ENCODE measurements at places on chromosomes 16 and 17. TPM values are rescaled to one million over a fixed set of nuclear protein-coding genes. Genes with fewer than 3 reads are reported as not detected.

DNA sequence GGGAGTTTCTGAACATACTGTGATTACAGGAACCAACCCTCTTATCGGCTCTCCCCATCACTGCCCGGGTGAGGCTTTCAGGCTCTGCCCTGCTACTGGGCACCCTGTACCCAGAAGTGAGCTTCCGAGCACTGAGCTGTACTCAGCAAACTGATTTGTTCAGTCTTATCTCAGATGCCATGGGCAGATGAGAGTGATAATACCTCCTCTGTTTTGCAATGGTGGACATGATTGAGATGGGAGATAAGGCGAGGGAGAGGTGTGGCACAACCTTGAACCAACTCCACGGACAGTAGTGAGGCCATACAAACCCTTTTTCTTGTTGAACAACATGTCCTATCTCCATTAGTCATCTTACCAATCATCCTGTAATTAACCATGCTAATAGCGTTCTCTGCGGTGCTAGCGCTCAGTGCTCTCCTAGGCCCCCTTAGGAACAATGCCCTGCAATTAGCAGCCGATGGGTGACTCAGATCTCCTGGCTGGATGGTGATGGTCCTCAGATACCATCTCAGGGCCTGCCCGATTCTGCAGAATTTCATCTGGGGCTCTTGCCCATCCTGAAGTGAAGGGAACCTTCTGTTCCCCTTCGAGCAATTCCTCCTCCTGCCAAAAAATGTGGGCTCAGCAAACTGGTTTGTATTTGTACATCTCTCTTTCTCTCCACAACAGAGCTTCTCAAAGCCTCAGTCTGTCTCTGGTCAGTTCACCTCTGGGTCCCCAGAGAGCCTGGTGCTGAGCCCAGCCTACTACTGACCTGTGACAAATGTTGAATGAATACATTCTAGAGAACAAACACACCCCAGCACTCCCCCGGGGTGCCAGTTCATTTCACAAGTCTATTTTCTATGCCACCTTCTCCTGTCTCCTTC lies 139.3 kb upstream of the IRX3 start:
- DNase-seq = no peak

GRCh38 chr16:48121276-48121675 lies 34.5 kb downstream of the ABCC12 start:
- DNase-seq = no peak

OR3A2 gene
- not detected for total RNA-seq

DNA sequence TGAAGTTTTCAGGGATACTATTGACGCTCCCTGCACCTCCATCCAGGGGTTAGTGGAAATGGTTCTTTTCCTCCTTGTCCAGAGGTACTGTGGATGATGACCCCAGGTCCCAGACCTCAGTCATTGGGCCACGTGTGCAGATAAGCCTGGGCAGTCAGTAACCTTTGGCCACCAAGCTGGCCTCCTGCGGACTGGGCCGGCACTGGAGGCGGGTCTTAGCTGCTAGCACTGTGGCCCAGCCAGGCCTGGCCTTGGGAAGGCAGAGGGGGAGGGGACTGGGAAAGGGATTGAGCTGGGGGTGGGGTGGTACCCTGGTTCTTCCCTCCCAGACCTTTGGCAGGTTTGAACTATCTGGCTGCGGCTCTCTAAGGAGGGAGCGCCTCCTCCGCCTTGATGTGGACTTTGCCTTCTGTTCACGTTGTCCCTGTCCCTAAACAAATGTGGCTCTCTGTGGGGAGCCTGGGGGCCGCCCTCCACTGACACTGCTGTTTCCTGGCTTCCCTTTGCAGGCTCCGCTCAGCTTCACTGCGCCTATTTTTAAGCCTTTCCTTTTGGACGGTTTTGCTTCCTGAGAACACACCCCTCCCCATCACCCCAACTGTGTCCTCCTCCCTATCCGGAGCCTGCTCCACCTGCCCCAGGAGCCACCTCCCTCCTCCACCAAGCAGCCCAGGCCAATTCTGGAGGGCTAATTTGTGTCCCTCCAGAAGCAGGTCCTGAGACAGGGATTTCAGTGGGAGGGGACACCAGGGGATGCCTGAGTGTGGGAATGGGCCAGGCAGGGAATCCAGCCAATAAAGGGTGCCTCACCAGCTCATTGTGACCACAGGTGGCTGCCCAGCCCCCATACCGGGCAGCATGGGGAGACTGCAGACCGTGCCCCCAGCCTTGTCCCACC lies 251.9 kb downstream of the SEC14L1 start:
- DNase-seq = no peak

FOXN1 gene
- total RNA-seq = not detected

ABCC6 gene
- 0.14 TPM for total RNA-seq

- no peak for DNase-seq
Measured at GRCh38 chr17:21400816-21401593, 24.8 kb downstream of the KCNJ12 start.

- no peak for DNase-seq
Measured at GRCh38 chr17:71011391-71011790, 842.1 kb downstream of the KCNJ2 start.

GRCh38 chr16:54080524-54081008 lies 206.0 kb downstream of the IRX3 start:
- no peak for DNase-seq

NPW gene
- 0.46 TPM for total RNA-seq

DNA sequence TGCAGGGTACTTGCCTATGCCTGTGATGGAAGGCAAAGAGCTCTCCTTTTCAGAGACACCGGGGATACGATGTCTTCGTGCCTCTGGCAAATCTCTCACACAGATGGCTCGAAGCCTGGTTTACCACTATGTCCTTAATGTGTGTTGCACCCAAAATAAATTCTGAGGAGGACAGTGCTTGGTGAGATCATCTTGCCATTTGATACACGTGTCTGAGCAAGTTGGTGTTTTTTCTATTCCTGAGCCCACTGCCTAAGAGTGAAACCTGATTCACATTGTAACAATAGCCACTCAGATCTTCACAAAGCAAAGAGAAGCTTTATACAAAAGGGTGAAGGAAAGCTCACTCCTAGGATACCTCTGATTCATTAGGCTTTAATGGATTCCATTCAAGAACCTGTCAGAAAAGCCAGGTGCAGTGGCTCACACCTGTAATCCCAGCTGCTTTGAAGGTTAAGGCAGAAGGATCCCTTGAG lies 33.1 kb upstream of the AKAP1 start:
- DNase-seq = no peak

CA10 gene
- total RNA-seq = not detected
